Heart right ventricle (tissue), 16 donors: ENCODE measurements at places on chromosomes 11 and 22. TPM values are rescaled to one million over a fixed set of nuclear protein-coding genes. Genes with fewer than 3 reads are reported as not detected.

GRCh38 chr11:107043242-107044006 is 25.1 kb upstream of the GUCY1A2 start:
- H3K4me1 ChIP-seq = no peaks in the 10 kb centered on the region
- no peaks in the 10 kb centered on the region for H3K36me3 ChIP-seq
- DNase-seq = no peak

Gene KRTAP5-1
- polyA plus RNA-seq = not detected

DNA sequence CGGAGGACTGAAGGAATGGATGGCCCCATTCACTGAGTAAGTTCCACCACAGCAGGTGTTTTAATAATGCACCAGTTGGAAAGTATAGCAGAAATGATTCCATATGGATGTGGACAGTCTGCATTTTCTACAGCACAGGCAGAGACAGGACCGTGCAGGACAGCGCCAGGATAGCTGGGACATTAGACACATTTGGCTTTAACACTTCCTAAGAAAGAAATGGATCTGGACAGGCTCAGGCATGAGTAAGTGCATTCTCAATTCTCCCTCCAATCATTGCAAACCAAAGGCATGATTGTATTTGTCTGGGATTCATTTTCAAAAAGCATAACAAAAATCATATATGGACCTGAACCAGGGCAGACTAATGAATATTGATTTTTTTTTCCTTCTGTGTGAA is 233.0 kb upstream of the POU2AF2 start:
- H3K4me3 ChIP-seq = no peak overlapping the region
- H3K27ac ChIP-seq = no peak overlapping the region
- H3K27me3 ChIP-seq = no peaks in the 10 kb centered on the region
- no peaks in the 10 kb centered on the region for H3K4me1 ChIP-seq
- H3K36me3 ChIP-seq = no peaks in the 10 kb centered on the region

DNA sequence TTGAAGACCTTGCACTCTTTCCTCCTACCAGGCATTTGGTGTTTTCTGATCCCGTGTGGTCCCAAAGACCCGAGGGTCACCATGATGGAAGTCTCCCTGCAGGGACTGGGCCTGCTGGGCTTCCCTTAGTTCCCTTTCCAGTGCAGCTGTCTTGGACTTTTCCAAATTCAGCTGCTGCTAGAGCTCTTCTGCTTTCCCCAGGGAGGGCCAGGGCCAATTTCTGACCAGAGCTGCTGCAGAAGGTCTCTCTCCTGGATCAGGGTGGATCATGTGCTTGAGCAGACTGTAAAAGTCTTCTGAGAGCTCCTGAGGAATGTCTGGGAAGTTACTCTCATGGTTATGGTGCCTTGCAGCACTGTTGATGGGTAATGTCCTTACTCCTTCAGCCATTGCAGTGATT is 23.2 kb downstream of the LDLRAD3 start:
- no peaks in the 10 kb centered on the region for H3K27me3 ChIP-seq
- no peaks in the 10 kb centered on the region for H3K4me1 ChIP-seq
- H3K27ac ChIP-seq = no peak overlapping the region
- peak; percentile 49 for DNase-seq
- H3K36me3 ChIP-seq = no peaks in the 10 kb centered on the region
- no peak overlapping the region for H3K4me3 ChIP-seq

DNA sequence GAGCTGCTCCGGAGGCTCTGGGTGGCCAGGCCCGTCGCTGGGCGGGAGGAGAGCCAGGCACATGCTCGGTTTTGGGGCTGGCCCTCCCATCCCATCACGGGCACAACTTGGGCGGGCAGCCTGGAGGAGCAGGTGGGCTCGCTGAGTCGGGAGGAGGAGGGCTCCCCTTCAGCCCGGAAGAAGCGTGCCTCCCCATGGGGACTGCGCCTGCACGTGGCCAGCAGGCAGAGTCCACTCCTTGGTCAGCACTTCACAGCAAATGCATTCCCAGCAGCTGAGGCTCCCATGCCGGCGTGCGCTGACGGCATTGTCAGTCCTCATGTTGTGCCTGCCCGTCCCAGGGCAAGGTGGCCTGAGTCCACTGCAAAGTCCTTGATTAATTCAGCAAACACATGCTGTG is 1281.7 kb downstream of the BRD1 start:
- no peak for DNase-seq
- no peaks in the 10 kb centered on the region for H3K4me1 ChIP-seq
- H3K36me3 ChIP-seq = no peaks in the 10 kb centered on the region
- no peak overlapping the region for H3K27ac ChIP-seq
- H3K4me3 ChIP-seq = no peak overlapping the region
- H3K27me3 ChIP-seq = no peaks in the 10 kb centered on the region

GRCh38 chr22:41146573-41146972 is 54.2 kb downstream of the EP300 start:
- no peak overlapping the region for H3K27ac ChIP-seq
- no peaks in the 10 kb centered on the region for H3K4me1 ChIP-seq
- no peaks in the 10 kb centered on the region for H3K27me3 ChIP-seq
- H3K4me3 ChIP-seq = no peak overlapping the region

GRCh38 chr11:91686700-91687099 is 537.9 kb upstream of the FAT3 start:
- H3K27ac ChIP-seq = no peak overlapping the region
- DNase-seq = no peak
- no peak overlapping the region for H3K4me3 ChIP-seq
- H3K27me3 ChIP-seq = no peaks in the 10 kb centered on the region

DNA sequence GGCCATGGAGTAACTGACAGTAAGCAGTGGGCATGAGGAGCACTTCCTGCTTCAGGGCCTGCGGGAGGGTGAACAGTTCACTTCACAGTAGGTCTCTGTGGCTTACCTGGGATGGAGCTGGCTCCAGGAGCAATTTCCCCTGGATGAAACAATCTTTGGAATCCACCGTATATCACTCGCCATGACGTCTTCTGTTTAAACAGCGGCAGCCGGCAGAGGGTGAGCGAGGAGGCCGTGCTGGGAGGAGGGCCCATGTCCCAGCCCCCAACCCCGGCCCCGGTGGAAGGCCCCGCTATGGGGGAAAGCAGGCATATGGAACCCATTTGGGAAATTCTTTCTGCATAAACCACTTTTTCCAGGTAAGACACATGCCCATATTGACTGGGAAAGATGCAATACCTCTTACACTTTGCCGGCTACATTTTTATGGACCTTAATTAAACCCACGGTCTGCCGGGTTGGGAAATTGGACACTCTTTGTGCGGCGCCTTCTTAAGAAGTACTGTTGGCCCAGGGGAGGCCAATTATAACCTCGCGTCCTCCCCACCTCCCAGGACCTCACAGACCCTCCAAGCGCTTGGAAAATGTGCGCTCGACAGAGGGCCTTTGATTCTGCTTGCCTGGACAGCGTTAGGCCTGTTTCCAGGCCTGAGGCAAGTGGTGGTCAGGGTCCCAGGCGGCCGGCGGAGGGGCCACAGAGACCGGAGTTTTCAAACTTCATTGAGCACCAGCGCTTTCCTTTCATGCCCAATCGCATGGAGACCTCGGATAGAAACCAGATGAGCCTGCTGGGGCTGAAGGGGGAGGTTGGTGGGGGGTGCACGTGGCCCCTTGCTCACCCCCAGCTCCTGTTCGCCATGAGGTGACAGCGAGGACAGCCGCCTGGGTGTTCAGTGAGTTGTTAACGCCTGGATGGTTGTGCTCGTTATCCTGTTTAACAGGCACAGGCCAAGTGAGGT is 40.4 kb downstream of the SMIM38 start:
- no peaks in the 10 kb centered on the region for H3K27me3 ChIP-seq
- H3K36me3 ChIP-seq = no peaks in the 10 kb centered on the region
- H3K27ac ChIP-seq = no peak overlapping the region
- H3K4me3 ChIP-seq = no peak overlapping the region
- DNase-seq = no peak

Gene TRPT1
- polyA plus RNA-seq = 87.2 TPM

- no peaks in the 10 kb centered on the region for H3K4me1 ChIP-seq
- no peak overlapping the region for H3K27ac ChIP-seq
- H3K4me3 ChIP-seq = no peak overlapping the region
- H3K36me3 ChIP-seq = no peaks in the 10 kb centered on the region
- DNase-seq = no peak
These were observed 154.6 kb upstream of the TRPC6 start for GRCh38 chr11:101738452-101738851.

- no peaks in the 10 kb centered on the region for H3K36me3 ChIP-seq
- peak; percentile 50 for DNase-seq
- H3K4me3 ChIP-seq = peak overlapping the region; percentile 52
These were observed 101.9 kb downstream of the WT1 start for GRCh38 chr11:32333320-32333991.

GRCh38 chr11:129814244-129815014 is 1.2 kb upstream of the TMEM45B start:
- no peak overlapping the region for H3K27ac ChIP-seq
- peaks cover 38% of the 10 kb centered on the region for H3K27me3 ChIP-seq
- H3K36me3 ChIP-seq = no peaks in the 10 kb centered on the region
- no peak for DNase-seq
- no peak overlapping the region for H3K4me3 ChIP-seq

DNA sequence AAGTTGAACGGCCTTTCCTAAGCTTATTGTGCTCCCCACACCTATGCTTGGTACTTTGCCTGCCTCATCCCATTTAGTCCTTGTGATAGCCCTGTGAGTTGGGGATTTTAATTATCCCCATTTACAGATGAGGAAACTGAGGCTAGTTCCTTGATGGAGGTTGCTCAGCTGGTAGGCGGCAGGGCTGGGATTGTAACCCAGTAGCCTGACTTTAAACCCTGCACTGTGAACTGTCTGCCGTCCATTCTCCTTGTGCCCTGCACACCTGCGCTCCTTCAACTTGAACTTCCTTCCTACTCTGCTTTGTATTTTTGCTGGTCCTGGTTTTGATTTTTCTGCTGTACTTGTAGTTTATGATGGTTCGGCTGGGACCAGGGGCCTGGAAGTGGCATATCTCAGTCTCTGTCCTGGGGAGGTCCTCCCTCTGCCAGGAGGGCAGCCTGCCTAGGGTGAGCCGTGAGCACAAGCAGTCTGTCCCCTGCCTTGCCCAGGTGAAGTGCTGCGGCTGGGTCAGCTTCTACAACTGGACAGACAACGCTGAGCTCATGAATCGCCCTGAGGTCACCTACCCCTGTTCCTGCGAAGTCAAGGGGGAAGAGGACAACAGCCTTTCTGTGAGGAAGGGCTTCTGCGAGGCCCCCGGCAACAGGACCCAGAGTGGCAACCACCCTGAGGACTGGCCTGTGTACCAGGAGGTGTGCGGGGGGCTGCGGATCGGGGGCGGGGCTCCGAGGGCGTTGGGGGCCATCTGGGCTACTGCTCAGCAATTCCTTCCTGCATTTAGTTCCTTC is 52.4 kb downstream of the CD82 start:
- peaks cover 59% of the 10 kb centered on the region for H3K4me1 ChIP-seq
- no peak for DNase-seq
- H3K36me3 ChIP-seq = no peaks in the 10 kb centered on the region
- H3K27ac ChIP-seq = no peak overlapping the region
- H3K4me3 ChIP-seq = no peak overlapping the region
- H3K27me3 ChIP-seq = no peaks in the 10 kb centered on the region

DNA sequence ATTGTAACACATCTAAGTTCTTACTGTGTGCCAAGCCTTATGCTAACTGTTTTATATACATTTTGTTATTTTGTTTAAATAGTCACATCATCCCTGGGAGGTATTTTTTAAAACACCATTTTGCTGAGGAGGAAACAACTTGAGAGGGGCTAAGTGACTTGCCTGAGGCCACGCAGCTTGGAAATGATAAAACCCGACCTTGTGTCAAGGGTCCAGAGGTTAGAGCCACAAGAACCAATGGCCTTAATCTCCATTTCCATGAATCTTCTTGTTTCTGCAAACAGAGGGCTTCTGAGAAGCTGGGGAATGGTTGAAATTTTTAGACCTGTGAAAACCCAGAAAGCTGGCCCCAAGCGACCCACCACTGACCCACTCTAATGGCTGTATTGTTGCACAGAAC is 16.7 kb downstream of the ABTB2 start:
- no peaks in the 10 kb centered on the region for H3K27me3 ChIP-seq
- H3K36me3 ChIP-seq = no peaks in the 10 kb centered on the region
- DNase-seq = no peak
- H3K4me1 ChIP-seq = peaks cover 46% of the 10 kb centered on the region
- H3K4me3 ChIP-seq = no peak overlapping the region

GRCh38 chr11:84714316-84714780 is 912.8 kb downstream of the DLG2 start:
- no peaks in the 10 kb centered on the region for H3K4me1 ChIP-seq
- H3K36me3 ChIP-seq = no peaks in the 10 kb centered on the region
- DNase-seq = peak; percentile 34
- no peaks in the 10 kb centered on the region for H3K27me3 ChIP-seq
- H3K27ac ChIP-seq = no peak overlapping the region
- no peak overlapping the region for H3K4me3 ChIP-seq

- no peak overlapping the region for H3K27ac ChIP-seq
- peaks cover 4% of the 10 kb centered on the region for H3K4me1 ChIP-seq
- DNase-seq = no peak
These were observed 115.8 kb downstream of the CSNK2A3 start for GRCh38 chr11:11237070-11237832.

DNA sequence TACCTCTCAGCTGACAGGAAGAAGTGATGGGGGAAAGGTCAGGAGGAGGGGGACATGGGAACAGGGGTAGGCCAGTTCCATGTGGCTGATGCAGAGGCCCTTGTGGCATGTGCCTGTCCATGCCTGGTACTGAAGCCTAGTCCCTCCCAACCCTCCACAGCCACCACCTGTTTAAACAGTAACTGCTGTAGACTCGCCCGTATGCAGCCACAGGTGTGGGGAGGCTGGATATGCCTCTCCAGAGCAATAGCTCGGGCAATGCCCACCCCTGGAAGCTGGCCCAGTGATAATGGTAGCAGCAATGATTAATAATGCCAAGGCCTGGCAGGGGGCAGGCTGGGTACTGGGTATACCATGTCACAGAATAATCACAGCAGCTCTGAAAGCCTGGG is 2.3 kb downstream of the SMTN start:
- DNase-seq = peak; percentile 10
- peak overlapping the region; percentile 80 for H3K4me3 ChIP-seq
- H3K36me3 ChIP-seq = peaks cover 36% of the 10 kb centered on the region
- peak overlapping the region; percentile 97 for H3K27ac ChIP-seq

DNA sequence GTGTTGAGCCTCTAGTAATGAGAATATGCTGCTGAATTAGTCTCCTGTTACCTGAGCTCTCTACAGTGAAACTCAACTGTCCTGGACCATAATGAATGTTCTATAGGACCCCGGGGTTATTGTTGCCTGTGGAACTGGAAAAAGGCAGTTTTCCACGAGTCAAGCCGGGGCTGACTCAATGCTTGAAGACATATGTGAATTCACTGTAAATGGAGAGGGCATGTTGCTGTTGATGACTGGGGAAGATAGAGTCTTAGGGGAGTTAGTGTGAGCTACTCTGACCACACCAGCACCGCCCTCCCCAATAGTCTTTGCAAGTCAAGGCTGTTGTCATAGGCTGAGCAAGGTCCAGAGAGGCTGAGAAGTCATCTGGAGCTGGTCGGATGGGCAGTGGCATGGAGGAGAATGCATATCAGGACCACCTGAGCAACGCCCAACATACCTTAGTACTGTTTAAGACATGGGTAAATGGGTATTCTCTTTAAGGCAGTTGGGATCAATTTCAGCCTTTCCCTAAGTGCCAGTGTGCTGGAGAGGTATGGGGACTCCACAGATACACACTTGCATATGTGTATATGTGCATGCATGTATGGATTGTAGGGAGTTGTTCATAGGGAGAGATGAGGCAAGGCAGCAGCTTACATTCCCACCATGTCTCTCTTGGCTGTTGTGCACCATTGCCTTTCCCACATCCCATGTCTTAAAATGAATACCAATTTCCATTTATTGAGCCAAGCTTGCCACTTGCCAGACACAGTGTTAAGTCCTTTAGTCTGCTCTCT is 230.1 kb upstream of the NAV2 start:
- H3K27ac ChIP-seq = no peak overlapping the region
- H3K4me3 ChIP-seq = no peak overlapping the region
- H3K4me1 ChIP-seq = no peaks in the 10 kb centered on the region
- no peaks in the 10 kb centered on the region for H3K36me3 ChIP-seq

- H3K27me3 ChIP-seq = no peaks in the 10 kb centered on the region
- H3K4me1 ChIP-seq = no peaks in the 10 kb centered on the region
- no peak overlapping the region for H3K4me3 ChIP-seq
- H3K27ac ChIP-seq = no peak overlapping the region
These were observed 13.5 kb downstream of the CCDC81 start for GRCh38 chr11:86388198-86388597.
